ENCODE measurements at places on chromosomes 12 and 14. TPM values are rescaled to one million over a fixed set of nuclear protein-coding genes. Genes with fewer than 3 reads are reported as not detected.

RNU4-1 gene
- total RNA-seq = 2,662 TPM

ZNF219 gene
- 11.0 TPM for total RNA-seq

TMEM229B gene
- 0.71 TPM for total RNA-seq

KCNC2 gene
- not detected for total RNA-seq

PPP1R12A gene
- 89.8 TPM for total RNA-seq

AICDA gene
- total RNA-seq = not detected

PKP2 gene
- 0.11 TPM for total RNA-seq

KLHL33 gene
- not detected for total RNA-seq

PLXNC1 gene
- 7.2 TPM for total RNA-seq

E2F7 gene
- total RNA-seq = 17.7 TPM

GALNT16 gene
- not detected for total RNA-seq

ADAM20 gene
- 0.39 TPM for total RNA-seq

JPH4 gene
- 0.09 TPM for total RNA-seq

CD4 gene
- 368 TPM for total RNA-seq

DNAJC22 gene
- total RNA-seq = not detected

IL26 gene
- total RNA-seq = 0.30 TPM

PZP gene
- total RNA-seq = not detected

- H3K36me3 ChIP-seq = no peaks in the 10 kb centered on the region
- no peaks in the 10 kb centered on the region for H3K27me3 ChIP-seq
- peaks cover 15% of the 10 kb centered on the region for H3K4me1 ChIP-seq
- H3K27ac ChIP-seq = no peak overlapping the region
- no peak for DNase-seq
- H3K4me3 ChIP-seq = no peak overlapping the region
These were observed 3.5 kb upstream of the ANKRD52 start for GRCh38 chr12:56261503-56262232.

GRCh38 chr12:31567029-31567428 is 23.9 kb downstream of the DENND5B start:
- DNase-seq = no peak
- no peak overlapping the region for H3K27ac ChIP-seq
- no peak overlapping the region for H3K4me3 ChIP-seq
- no peaks in the 10 kb centered on the region for H3K27me3 ChIP-seq
- H3K36me3 ChIP-seq = no peaks in the 10 kb centered on the region
- H3K4me1 ChIP-seq = no peaks in the 10 kb centered on the region

- no peak overlapping the region for H3K27ac ChIP-seq
- H3K4me1 ChIP-seq = peaks cover 67% of the 10 kb centered on the region
- peaks cover 60% of the 10 kb centered on the region for H3K36me3 ChIP-seq
- H3K27me3 ChIP-seq = no peaks in the 10 kb centered on the region
- H3K4me3 ChIP-seq = no peak overlapping the region
These were observed 36.2 kb downstream of the GNPTAB start for GRCh38 chr12:101794574-101794973.

DNA sequence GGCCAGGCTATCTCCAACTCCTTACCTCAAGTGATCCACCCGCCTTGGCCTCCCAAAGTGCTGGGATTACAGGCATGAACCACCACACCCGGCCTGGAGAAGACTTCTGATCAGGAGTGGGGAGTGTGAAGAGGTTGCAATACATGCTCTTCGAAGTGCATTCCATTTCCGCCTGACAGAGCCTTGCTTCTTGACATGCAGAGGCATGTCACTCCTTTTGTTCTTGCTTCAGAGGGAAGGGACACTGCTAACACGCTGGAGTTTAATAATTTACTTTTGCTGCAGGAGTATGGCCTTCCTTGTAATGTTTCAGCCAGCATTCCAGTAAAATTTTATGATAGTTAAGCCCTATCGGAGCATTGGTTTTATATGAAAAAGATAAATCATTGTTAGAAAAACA is 74.9 kb downstream of the SLC25A47 start:
- no peaks in the 10 kb centered on the region for H3K4me1 ChIP-seq
- H3K4me3 ChIP-seq = no peak overlapping the region
- no peaks in the 10 kb centered on the region for H3K36me3 ChIP-seq
- no peak for DNase-seq
- no peak overlapping the region for H3K27ac ChIP-seq

DNA sequence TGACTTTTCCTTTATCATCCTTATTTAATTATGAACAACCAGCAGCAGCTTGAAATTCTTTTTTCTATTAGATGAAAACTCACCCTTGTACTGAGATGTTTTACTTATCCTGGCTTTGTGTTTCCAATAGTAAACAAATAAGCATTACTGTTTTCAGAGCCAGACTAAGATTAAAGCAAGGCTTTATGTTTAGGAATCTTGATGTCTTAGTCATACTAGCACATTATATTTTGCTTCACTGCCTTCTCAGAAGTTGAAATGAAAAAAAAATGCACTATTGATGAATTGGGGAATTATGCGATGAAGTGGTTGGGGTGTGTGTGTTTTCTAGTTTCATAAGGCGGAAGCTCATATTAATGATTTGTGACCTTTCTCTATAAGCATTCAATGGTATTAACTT is 301.2 kb upstream of the E2F7 start:
- no peaks in the 10 kb centered on the region for H3K27me3 ChIP-seq
- no peak overlapping the region for H3K27ac ChIP-seq
- H3K4me3 ChIP-seq = no peak overlapping the region
- no peaks in the 10 kb centered on the region for H3K36me3 ChIP-seq
- DNase-seq = no peak

- no peaks in the 10 kb centered on the region for H3K4me1 ChIP-seq
- no peak overlapping the region for H3K4me3 ChIP-seq
- no peak for DNase-seq
- H3K27ac ChIP-seq = no peak overlapping the region
- no peaks in the 10 kb centered on the region for H3K27me3 ChIP-seq
- H3K36me3 ChIP-seq = no peaks in the 10 kb centered on the region
These were observed 30.6 kb downstream of the CCER1 start for GRCh38 chr12:90924406-90924805.

- DNase-seq = no peak
- H3K4me1 ChIP-seq = peaks cover 39% of the 10 kb centered on the region
- H3K36me3 ChIP-seq = peaks cover 19% of the 10 kb centered on the region
- no peak overlapping the region for H3K27ac ChIP-seq
These were observed 18.1 kb downstream of the WNK1 start for GRCh38 chr12:770479-770878.

DNA sequence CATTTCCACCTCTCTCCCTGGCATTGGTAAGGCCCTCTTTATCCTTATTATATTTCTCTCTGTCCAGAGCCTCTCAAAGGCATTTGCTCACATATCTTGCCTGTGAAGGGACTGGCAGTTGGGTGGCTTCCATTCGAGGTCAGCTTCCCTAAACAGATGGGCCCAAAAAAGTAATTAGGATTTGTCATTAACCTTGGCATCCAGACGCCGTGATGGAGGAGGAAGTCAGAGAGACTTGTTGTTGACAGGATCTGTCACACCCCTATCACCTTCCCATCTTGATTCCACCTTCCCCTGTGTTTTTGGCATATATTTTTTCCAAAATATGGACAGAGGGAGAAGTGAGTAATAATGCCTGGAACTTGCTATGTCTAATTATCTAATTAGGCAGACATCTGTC is 54.0 kb upstream of the OAS1 start:
- no peaks in the 10 kb centered on the region for H3K36me3 ChIP-seq
- no peaks in the 10 kb centered on the region for H3K4me1 ChIP-seq
- no peak overlapping the region for H3K4me3 ChIP-seq
- H3K27me3 ChIP-seq = peaks cover 21% of the 10 kb centered on the region
- no peak overlapping the region for H3K27ac ChIP-seq

- H3K4me1 ChIP-seq = no peaks in the 10 kb centered on the region
- no peak for DNase-seq
- no peaks in the 10 kb centered on the region for H3K36me3 ChIP-seq
- no peak overlapping the region for H3K4me3 ChIP-seq
- peaks cover 1% of the 10 kb centered on the region for H3K27me3 ChIP-seq
These were observed 50.4 kb upstream of the OVCH1 start for GRCh38 chr12:29547864-29548263.

DNA sequence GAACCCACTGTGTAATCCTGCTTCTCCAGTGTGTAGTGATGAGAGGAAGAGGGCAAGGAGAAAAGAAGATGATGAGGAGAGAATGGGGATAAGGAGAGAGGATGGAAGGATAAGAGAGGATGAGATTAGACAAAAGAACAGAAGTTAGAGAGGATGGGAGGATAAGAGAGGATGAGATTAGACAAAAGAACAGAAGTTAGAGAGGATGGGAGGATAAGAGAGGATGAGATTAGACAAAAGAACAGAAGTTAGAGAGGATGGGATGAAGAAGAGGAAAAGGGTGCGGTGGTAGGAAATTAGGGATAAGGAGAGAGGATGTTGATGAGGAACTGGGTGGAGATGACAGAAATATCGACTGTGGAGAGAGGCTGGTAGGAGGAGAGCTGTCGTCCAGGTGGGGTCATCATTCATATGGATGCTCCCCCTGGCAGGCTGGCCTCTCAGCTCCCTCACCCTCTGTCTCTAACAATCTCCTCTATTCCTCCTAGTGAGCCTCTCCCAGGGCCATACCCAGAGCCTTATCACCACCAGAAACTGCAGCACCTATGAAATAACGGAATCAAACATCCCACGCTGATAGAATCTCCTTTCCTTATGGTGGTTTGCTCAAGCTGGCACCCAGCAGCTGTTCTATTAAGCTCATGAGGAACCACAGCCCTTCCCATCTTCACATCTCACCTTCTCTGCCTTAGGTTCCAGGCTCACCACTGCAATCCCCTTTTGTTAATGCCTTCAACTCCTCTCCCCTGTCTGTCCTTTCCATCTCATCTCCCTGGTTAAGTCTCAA is 6.0 kb upstream of the CIROP start:
- no peaks in the 10 kb centered on the region for H3K27me3 ChIP-seq
- DNase-seq = no peak
- H3K36me3 ChIP-seq = no peaks in the 10 kb centered on the region
- H3K27ac ChIP-seq = no peak overlapping the region
- H3K4me3 ChIP-seq = no peak overlapping the region
- peaks cover 10% of the 10 kb centered on the region for H3K4me1 ChIP-seq

- no peak overlapping the region for H3K27ac ChIP-seq
- DNase-seq = no peak
- H3K36me3 ChIP-seq = no peaks in the 10 kb centered on the region
- H3K4me3 ChIP-seq = no peak overlapping the region
These were observed 123.0 kb upstream of the DYRK2 start for GRCh38 chr12:67525617-67525884.

DNA sequence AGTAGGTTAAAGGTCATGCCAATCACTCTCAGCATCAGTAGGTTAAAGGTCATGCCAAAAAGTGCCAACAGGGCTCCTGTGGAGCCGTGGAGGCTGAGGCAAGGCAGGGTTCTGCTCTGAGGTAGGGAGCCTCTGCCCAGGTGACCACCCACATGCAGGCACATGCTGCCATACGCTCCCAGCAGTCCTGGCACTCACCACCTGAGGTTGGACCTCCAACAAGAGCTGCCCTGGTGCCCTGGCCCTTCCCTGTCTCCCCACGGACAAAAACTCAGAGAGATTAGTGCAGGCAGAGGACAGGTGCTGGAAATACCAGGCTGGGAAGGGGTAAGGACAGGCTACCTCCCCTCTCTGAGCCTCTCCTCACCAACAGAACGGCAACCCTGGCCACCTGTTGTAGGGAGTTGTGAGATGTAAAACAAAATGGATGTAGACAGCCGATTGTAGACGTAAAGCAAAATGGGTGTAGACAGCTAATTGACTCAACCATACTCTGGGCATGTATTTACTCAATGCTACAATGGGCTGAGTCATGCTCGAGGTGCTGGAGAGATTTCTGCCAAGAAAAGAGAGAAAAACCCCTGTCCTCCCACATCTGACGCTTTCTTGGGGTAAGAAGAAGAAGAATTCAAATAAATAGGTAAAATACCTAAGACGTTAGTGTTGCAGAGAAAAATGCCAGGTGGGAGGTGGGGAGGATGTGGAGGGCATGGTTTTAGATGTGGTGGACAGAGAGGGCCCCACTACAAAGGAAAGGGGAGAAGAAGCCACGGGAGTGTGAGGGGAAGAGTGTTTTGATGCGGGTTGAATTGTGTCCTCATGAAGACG is 32.4 kb downstream of the LTBP2 start:
- H3K27ac ChIP-seq = peak overlapping the region; percentile 78
- no peaks in the 10 kb centered on the region for H3K36me3 ChIP-seq
- no peak for DNase-seq

- H3K27ac ChIP-seq = no peak overlapping the region
- no peak overlapping the region for H3K4me3 ChIP-seq
- H3K4me1 ChIP-seq = no peaks in the 10 kb centered on the region
- H3K36me3 ChIP-seq = no peaks in the 10 kb centered on the region
- no peak for DNase-seq
These were observed 92.6 kb upstream of the SFSWAP start for GRCh38 chr12:131618303-131618658.

GRCh38 chr14:22334627-22335026 is 254.4 kb downstream of the DAD1 start:
- no peaks in the 10 kb centered on the region for H3K27me3 ChIP-seq
- no peak overlapping the region for H3K27ac ChIP-seq
- H3K36me3 ChIP-seq = no peaks in the 10 kb centered on the region
- no peak for DNase-seq
- no peaks in the 10 kb centered on the region for H3K4me1 ChIP-seq

GRCh38 chr12:103312742-103313354 is 182.9 kb downstream of the C12orf42 start:
- no peaks in the 10 kb centered on the region for H3K4me1 ChIP-seq
- H3K27ac ChIP-seq = no peak overlapping the region
- no peaks in the 10 kb centered on the region for H3K27me3 ChIP-seq
- no peak overlapping the region for H3K4me3 ChIP-seq
- no peaks in the 10 kb centered on the region for H3K36me3 ChIP-seq

DNA sequence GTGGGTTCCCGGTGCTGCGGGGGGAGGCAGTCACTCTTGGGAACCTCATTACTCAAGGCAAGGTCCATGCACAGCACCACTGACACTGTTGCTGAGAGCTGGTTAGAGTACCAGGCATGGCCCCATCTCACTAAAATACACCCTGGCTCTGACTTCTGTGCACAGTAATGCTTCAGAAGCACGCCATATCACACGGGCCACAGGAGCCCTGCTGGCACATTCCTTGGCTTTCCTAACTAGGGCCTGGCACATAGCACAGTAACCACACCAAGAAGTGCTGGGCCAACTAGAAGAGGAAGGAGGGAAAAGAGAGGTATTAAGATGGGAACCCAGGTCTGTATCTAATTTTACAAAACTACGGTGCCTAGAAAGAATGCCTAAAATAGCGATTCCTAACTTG is 13.5 kb upstream of the RAB35 start:
- no peak for DNase-seq
- H3K27me3 ChIP-seq = no peaks in the 10 kb centered on the region
- H3K4me1 ChIP-seq = peaks cover 13% of the 10 kb centered on the region
- no peak overlapping the region for H3K4me3 ChIP-seq
- H3K36me3 ChIP-seq = peaks cover 83% of the 10 kb centered on the region
- no peak overlapping the region for H3K27ac ChIP-seq

- no peaks in the 10 kb centered on the region for H3K36me3 ChIP-seq
- H3K27me3 ChIP-seq = no peaks in the 10 kb centered on the region
- H3K4me3 ChIP-seq = no peak overlapping the region
- H3K4me1 ChIP-seq = no peaks in the 10 kb centered on the region
- DNase-seq = no peak
These were observed 46.8 kb downstream of the AMN start for GRCh38 chr14:102969060-102969791.

GRCh38 chr12:24034160-24034559 is 84.7 kb upstream of the SOX5 start:
- H3K4me1 ChIP-seq = no peaks in the 10 kb centered on the region
- DNase-seq = no peak
- no peaks in the 10 kb centered on the region for H3K36me3 ChIP-seq
- H3K27me3 ChIP-seq = no peaks in the 10 kb centered on the region
- H3K4me3 ChIP-seq = no peak overlapping the region

- no peak overlapping the region for H3K27ac ChIP-seq
- H3K4me3 ChIP-seq = no peak overlapping the region
- no peak for DNase-seq
- H3K27me3 ChIP-seq = no peaks in the 10 kb centered on the region
- no peaks in the 10 kb centered on the region for H3K4me1 ChIP-seq
These were observed 314.1 kb upstream of the LRIG3 start for GRCh38 chr12:59234391-59234790.
